A673 (cell line): ENCODE measurements at places on chromosomes 12 and 14. TPM values are rescaled to one million over a fixed set of nuclear protein-coding genes. Genes with fewer than 3 reads are reported as not detected.

The ACAD10 gene
- 32.9 and 38.8 TPM in 2 replicates for total RNA-seq

The PLEKHH1 gene
- total RNA-seq: 8.9 and 13.7 TPM in 2 replicates

The RERG gene
- total RNA-seq: 0.35 TPM in 1 of 2 replicates, not detected in the other

The RTL1 gene
- 0.09 and 0.15 TPM in 2 replicates for total RNA-seq

The RNASE7 gene
- not detected in 2 replicates for total RNA-seq

The NRIP2 gene
- total RNA-seq: 0.28 and 0.39 TPM in 2 replicates

The ZNF26 gene
- 16.0 and 17.1 TPM in 2 replicates for total RNA-seq

The AKT1 gene
- total RNA-seq: 123 and 142 TPM in 2 replicates

The PLEKHG7 gene
- total RNA-seq: not detected in 2 replicates

The KRT82 gene
- not detected in 2 replicates for total RNA-seq

The PROX2 gene
- not detected in 2 replicates for total RNA-seq

The SCN8A gene
- 5.4 and 5.5 TPM in 2 replicates for total RNA-seq

The HNF1A gene
- total RNA-seq: not detected in 2 replicates

DNA sequence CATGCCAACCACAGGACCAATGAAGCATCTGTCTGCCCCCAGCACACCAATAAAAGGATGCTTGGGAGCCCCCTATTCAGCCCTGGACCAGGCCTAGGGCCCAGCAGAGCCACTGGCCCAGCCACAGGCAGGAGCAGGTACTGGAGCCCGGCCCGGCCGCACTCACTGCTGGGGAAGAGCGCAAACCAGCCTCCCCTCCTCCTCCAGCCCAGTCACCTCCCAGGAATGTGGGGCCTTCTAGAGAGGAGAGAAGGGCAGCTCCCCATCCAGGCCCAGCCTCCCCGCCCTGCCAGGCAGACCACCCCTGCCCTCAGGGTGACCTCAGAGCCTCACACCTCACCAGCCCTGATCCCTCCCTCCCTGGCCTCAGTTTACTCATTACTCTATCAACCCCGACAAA lies 56.2 kb downstream of the CCNK start:
- DNase-seq: no peak

DNA sequence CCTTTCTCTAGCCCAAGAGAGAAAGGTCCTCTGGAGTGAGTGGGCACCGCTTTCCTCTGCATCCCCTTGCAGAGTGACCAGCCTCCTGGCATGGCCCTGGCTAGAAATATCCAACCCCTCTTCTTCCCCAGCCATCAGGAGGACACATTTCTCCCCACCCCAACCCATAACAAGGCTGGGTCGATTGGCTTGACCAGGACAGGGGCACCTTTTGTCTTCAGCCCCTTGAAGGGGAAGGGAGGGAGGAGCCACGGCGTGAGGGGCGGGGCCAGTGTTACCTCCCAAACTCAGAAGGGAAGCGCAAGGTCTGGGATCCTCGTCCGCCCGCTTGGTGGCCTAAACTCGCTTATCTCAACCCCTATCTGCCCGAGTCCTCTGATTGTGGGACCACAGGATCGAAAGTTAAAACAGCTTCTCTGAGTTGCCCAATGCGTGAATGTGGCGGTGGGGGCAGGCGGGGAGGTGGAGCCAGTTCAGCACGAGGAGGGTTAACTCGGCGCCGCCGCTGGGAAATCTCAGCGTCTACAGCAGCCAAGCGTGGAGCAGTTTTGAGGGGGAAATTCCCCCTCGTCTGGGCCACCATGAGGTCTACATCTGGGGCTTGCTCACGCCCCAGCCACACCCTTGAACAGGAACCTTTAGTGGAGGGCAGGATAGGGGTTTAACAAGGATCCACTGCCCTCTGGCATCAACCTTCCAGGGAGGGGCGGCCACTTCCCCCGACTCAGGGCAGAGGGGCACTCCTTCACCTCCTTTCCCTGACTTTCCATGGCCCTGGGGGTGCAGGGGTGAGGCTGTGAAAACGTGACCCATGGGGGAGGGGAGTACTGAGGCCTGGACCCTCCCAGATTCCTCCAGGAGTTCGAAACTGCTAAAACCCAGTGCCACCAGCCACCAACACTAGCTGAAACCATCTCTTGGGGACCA lies 795 bp downstream of the STAT6 start:
- DNase-seq: peak; percentile 77

DNA sequence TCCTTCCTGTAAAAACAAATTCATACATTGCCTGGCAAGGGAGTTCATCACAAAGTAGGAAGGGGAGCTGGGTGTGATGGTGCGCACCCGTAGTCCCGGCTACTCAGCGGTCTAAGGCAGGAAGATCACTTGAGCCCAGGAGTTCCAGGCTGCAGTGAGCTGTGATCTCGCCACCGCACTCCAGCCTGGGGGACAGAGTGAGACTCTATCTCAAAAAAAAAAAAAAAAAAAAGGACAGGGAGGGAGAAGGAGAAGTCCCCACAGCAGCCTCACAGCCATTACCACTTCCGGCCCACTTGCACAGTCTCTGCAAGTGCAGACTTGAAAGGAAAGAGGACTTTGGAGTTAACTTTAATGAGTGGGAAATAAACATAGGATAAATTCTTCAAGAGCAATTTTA lies 121.0 kb downstream of the FBXL14 start:
- DNase-seq: no peak

- DNase-seq: no peak
Measured at GRCh38 chr14:53603994-53604393, 352.6 kb downstream of the BMP4 start.

GRCh38 chr14:70808416-70809224 lies 693 bp downstream of the MAP3K9 start:
- DNase-seq: peak; percentile 32

DNA sequence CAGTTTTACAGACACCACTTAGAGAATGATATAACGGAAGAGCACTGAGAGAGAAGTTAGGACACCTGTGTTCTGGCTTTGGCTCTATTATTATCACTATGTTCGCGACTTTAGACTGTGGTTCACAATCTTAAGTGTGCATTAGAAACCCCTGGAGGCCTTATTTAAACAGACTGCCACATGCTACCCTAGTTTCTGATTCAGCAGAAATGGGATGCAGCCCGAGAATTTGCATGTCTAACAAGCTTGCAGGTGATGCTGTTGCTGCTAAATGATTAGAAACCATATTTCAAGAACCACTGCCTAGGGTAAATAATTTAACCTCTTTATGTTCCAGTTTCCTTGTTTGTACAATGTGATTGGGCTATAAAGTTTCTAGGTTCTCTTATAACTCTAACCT lies 3.6 kb upstream of the RAD51AP1 start:
- no peak for DNase-seq

DNA sequence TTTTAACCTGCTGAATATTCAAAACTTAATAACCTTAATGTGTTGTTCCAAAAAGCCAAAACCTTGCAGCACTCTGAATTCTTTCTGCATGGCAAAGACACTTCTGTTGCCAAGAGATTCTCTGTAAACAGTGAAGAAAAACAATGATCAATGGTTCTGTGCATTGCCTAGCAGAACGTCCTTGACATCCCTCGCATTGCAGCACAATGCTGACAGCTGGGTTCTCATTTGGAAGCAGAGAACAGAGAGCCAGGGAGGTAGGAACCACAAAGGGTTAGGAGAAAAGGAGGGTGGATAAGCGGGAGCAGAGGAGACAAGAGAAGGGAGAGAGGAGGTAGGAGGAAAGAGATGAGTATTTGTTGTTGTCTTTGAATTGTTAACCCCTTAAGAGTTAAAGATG lies 501.1 kb downstream of the NAV3 start:
- no peak for DNase-seq

- peak; percentile 60 for DNase-seq
Measured at GRCh38 chr12:74415633-74416032, 122.0 kb upstream of the ATXN7L3B start.

GRCh38 chr12:82805812-82806497 lies 119.2 kb downstream of the TMTC2 start:
- no peak for DNase-seq

GRCh38 chr12:3489057-3489456 lies 1.9 kb upstream of the PRMT8 start:
- DNase-seq: no peak

DNA sequence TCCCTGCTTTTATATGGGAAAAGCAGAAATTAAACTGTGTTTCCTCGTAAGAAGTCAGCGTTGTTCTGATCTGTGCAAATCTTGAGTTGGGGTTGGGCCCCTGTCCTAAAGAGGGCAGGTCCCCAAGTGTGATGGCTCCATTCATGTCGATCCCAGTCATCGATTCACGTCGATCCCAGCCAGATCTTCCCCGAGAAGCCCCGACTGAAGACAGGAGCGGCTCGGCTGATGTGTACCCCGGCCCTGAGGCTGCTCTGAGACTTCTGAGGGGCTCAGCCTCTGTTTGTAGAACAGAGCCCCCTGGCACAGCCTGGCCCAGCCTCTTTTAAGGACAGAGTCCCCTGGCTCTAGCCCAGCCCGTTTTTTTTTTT lies 9.3 kb downstream of the PGAM5 start:
- no peak for DNase-seq

DNA sequence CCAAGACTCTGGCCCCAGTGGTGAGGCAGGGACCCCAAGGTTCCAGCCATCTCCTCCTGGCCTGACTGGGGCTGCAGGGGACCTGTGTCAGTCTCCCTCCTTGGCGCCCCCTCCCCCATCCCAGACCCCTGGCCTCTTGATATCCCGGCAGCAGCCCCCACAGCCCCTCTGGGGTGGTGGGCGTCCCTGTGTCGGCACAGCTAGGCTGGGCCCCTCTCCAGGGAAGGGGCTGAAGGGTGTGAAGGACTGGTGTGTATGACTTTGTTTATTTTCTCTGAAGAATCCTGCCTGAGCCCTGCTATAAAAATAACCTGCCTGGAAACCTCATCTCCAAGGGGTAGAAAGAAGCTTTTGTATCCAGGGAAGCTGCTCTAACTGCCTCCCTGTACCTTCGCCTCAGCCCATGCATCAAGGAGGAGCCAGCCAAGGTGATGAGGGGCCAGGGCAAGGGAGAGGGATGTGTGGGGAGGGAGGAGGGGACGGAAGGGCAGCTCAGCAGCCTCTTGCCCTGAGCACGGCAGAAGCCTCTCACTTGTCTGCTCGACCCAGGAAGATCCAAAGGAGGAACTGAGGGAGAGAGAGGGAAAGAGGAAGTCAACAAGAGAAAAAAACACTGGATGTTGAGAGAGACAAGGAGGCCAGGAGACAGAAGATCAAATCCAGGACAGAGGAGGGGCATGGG lies 25.4 kb upstream of the COL2A1 start:
- no peak for DNase-seq

DNA sequence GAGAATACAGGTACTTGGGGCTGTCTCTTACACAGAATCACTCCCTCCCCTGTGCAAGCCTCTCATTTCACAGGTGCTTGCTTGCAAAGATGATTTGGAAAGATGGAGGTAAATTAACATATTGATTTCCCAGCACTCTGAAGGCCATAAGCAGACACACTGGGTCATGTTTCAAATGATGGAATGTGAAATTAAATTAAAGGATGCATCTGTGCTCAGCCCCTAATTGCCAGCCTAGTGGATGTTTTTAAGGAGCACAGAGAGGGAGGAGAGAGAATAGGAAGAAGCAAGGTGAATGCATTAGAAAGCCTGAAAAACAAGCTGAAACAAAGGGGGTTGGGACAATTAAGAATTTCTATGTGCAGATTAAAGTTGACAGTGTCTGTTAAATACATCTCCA lies 96.1 kb upstream of the GRIP1 start:
- DNase-seq: no peak

GRCh38 chr14:98847521-98848468 lies 424.2 kb downstream of the BCL11B start:
- no peak for DNase-seq

DNA sequence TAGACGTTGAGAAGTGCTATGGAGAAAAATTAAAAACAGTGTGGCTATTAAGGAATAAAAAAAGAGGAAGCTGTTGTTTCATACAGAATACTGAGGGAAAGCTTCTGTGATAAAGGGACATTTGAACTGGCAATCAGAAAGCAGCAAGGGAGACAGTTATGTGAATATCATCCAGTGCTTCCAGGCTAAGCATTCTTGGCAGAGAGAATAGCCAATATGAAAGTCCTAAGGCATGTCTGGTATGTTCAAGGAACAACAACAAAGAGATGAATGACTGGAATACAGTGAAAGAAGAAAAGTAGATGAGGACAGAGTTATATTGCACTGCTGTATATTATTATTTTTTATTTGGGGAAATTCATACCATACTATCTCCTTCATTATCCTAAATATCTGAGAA lies 23.9 kb downstream of the SCAF11 start:
- DNase-seq: peak; percentile 9

GRCh38 chr12:29816874-29817725 lies 33.4 kb upstream of the TMTC1 start:
- no peak for DNase-seq

DNA sequence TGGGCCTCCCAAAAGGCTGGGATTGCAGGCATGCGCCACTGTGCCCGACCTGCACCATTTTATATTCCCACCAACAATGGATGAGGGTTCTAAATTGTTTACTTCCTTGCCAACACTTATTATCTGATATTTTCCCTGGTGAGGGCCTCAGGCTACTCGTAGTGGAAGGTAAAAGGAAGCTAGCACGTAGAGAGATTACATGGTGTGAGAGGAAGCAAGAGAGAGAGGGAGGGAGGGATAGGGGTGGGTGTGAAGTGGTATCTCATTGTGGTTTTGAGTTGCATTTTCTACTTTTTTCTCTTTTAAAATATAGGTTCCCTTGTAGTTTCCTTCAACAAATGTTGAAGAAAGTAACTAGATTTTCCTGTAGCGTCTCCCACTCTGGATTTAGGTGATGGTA lies 30.9 kb downstream of the MYO1H start:
- DNase-seq: no peak

- no peak for DNase-seq
Measured at GRCh38 chr12:92107621-92108131, 38.0 kb downstream of the BTG1 start.

GRCh38 chr12:62466018-62466593 lies 520 bp upstream of the MON2 start:
- DNase-seq: peak; percentile 64

DNA sequence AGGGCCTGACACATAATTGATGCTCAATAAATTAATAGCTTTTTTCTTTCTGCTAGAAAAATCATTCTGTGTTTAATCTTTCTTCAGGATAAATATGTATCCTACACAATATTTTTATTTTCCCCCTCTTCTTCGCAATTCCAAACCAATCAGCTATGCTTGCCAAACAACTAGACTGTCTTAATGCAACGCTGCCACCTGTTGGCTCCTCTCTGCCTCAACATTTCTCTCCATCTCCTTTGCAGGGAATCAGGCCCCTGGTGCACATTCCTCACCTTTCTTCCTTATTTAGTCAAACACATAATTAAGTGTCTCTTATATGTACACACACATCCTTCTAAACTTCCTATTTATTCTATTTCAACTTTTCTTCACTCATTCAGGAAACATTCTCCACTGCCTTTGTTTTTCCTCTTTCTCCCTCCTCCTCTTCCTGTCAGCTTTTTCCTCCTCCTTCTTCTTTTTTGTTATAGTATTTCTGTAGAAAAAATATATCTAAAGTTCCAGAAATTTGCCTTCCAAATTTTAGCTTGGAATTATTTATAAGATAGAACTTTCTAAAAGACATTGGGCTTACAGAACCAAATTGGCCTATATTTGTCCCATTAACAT lies 406.0 kb downstream of the PRKD1 start:
- DNase-seq: peak; percentile 54
